Activated CD4-positive, alpha-beta T cell treated with anti-CD3 and anti-CD28 coated beads for 4 hours (primary cell): ENCODE measurements at places on chromosomes 16 and 17.
A peak's percentile ranks its signal among the peaks of the same experiment; 100 is the strongest.

- no peak for DNase-seq
Measured at GRCh38 chr16:89064606-89065457, 28.8 kb upstream of the ACSF3 start.

- no peak for DNase-seq
Measured at GRCh38 chr17:6048486-6048885, 21.7 kb upstream of the WSCD1 start.

GRCh38 chr17:45314741-45315647 lies 1.8 kb downstream of the MAP3K14 start:
- DNase-seq, result no peak

- no peak for DNase-seq
Measured at GRCh38 chr17:49005140-49005539, 8.0 kb downstream of the IGF2BP1 start.

DNA sequence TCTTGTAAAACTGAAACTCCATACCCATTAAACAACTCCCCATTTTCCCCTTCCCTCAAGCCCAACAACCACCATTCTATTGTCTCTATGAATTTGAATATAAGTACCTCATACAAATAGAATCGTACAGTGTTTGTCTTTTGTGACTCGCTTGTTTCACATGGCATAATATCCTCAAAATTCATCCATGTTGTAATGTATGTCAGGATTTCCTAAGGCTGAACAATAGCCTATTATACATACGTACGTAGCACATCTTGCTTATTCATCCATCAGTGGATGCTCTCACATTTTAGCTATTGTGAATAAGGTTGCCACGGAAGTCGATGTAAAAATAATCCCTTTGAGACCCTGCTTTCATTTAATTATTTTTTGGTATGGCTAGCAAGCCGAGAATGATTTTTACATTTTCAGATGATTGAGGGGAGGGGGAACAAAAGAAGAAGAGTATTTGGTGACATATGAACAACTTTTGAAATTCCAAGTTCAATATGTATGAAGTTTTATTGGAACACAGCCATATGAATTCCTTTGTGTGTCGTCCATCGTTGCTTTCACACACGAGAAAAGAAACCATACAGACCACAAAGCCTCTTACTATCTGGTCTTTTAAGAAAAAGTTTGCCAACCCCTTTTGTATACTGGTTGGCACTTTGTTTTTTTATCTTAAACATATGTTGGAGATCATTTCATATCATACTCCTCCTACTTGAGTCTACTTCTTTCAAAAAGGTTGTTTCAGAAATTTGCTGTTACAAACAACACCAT lies 371.2 kb downstream of the NPIPA8 start:
- no peak for DNase-seq

DNA sequence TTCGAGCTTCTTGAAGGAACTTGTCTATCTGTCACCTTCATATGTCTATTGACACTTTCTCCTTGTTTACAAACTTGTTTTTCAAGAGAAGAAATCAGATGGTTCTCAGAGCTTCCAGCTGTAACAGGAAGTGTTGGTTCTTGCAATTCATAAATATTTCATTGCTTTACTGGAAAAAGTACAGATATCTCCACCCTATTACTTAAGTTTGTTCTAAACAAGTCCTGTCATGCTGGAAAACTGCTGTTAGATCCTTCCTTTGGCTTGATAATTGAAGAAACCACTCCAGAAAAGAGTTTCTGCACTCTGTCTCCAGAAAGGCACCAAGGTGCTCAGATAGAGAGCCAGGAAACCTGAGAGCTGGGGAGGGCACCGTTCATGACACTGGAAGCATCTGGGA lies 181.6 kb downstream of the DNAH9 start:
- DNase-seq, result no peak

- DNase-seq, result no peak
Measured at GRCh38 chr16:79061181-79061580, 539.4 kb downstream of the MAF start.

DNA sequence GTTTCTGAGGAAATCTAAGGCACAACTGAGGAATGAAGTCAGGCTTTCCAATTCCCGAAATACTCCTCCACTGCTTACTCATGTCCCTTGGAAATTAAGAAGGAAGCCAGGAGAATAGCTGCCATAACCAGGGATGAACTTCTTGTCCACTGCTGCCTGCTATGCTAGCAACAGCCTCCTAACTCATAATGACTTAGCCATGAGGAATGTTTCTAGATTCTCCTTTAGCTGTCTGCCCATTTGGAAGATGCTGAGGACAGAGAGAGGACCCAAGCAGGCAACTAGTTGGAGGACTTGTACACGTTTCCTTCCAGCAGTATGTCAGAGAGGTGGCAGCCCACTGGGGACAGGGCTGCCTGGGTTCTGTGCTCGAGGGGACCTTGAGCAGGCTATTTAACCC lies 939 bp upstream of the CCL2 start:
- DNase-seq, result no peak

DNA sequence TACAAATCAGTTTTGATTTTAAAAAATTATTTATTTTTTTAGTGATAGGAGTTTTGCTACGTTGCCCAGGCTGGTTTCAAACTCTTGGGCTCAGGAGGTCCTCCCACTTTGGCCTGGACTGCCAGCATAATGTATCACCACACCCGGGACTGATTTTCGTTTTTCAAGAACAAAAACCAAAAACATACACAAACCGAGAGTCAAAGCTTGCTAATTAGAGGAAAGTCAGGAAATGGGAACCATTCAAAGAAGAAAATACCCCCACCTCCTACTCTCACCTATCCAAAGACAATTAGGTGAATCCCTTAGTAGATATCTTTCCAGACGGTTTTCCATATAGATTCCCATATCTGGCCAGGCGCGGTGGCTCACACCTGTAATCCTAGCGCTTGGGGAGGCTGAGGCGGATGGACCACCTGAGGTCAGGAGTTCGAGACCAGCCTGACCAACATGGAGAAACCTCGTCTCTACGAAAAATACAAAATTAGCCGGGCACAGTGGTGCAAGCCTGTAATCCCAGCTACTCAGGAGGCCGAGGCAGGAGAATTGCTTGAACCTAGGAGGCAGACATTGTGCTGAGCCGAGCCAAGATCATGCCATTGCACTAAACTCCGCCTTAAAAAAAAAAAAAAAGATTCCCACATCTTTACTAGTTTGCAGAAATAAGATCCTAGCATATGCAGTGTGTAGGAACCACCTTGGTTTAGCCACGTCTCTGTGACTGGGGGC lies 883 bp upstream of the SPN start:
- DNase-seq, result no peak

DNA sequence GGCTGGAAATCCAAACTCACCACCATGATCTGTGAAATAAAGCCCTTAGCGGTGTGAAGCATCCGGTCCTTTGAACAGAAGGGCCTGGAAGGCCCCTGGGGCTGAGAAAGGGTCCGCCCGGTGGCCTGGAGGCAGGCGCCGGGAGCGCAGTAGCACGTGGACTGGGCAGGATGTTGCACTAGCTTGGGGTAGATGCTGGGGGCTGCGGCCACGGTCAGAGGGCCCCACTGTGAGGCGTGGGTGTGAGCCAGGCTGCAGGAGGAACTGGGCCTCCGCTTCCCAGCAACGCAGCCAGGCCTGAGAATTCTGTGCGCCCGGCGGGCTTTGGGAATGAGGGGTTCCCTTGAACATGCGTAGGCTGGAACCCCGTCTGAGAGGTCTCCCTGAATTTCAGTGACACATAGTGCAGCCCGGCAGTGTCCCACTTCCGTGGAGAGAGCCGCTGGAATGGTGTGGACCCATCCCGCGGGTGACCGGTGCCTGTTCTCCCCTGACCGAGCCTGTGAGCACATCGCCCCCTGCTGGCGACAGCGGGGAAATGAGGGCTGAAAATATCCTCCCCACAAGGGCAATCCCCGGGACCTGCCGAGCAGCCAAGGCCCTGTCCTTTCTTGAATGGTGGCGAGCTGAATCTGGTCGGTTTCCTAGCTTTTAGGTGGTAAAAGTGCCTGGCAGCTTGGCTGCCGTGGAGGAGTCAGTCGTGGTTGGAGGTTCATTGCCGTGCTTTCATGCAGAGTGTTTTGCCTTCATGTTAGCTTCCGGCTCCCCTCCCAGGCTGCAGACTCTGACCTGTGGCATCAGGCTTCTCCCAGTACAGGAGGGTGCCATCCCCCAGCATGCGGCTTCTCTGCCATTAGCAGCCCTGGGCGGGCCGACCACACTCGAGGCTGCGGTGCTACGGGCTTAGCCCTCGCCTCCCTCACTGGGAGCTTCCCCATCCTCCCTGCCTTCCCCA lies 43.8 kb downstream of the DNAJA2 start:
- peak; percentile 47 for DNase-seq

DNA sequence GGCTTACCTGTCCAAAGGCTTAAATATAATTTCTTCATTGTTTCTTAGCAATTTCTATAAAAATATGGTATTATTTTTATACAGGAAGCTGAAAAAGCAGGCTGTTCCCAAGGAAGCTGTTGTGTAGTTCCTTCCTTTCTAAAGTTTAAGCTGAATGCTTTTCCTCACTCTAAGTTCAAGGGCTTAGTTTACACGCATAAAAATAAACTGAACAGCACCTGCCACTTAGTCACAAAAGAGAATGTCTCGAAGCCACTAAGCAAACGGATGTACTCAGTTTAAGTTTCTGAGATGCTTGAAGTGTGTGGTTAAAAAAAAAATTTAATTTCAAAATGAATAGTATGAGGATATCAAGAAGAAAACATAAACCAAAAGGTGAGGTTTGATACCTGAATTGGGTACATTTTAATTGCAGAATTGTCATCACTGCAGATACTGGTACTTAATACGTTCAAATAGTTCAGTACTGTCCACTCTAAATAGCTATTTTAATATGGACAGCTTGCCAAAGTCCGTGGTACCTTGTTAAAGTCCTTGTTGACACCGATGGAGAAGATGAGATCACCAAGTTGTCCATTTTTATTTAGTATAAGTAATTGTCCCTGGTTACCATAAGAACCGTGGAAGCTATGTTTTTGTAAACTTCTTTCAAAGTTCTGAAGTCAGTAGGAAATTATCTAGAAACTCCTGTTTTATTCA lies 38.1 kb downstream of the MRTFB start:
- DNase-seq, result no peak

DNA sequence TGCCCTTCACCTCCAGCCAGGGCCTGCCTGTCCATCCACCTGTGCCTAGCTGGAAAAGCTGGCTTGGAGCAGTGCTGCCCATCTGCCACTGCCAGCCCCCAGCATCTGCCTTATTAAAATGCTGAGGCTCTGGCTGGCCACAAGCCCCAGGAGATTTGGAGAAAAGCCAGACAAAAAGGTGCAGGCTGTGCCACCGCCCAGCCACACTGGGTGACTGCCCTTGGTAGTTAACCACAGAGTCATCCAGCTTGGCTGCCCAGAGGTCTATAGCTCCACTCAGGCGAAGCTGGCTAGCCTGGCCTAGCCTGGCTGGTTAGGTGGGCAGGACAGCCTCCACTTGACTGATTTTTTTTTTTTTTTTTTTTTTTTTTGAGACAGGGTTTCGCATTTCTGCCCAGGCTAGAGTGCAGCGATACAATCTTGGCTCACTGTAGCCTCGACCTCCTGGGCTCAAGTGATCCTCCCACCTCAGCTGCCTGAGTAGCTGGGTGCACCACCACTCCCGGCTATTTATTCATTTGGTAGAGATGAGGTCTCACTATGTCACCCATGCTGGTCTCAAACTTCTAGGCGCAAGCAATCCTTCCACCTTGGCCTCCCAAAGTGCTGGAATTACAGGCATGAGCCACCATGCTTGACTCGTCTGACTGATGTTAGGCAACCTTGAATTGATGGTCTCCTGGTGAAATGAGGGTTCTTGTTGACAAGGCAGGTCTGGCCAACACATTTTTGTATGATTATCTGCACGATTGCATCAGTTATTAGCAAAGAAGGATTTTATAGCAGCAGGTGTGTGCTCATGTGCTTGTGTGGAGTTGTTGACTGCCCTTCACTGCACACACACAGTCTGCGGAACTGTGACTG lies 103.8 kb downstream of the RAB11FIP4 start:
- no peak for DNase-seq
